DND-41 (cell line): ENCODE measurements at places on chromosomes 4 and X.

DNA sequence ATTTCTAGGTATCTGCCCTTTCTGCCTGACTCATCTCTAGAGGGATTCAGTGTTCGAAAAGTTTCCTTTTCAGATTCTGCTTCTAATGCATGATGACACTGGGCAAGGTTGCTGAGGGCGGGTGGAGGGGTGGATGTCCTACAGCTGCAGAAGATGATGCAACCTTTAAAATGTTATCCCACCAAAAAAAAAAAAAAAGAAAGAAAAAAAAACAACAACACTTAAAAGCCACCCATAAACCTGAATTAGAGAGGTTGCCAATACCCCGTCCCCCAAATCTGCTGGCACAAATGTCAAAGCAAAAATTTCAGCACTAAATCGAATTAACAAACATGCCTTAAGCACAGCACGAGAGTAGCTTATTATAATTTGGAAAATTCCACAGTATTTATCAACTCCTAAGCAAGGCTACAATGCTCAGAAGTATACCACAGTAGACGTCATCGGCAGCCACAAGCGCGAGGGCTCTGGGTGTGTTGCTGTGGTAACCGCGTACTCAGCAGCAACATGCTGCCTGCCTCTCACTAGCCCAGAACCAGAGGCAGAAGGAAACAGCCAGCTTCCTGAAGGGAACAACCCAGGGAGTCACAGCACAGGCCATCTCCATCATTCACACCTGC is 167.5 kb upstream of the MAP3K15 start:
- peaks cover 23% of the 10 kb centered on the region for H3K36me3 ChIP-seq
- no peaks in the 10 kb centered on the region for H3K27me3 ChIP-seq

GRCh38 chr4:168811207-168811606 is 198.8 kb downstream of the CBR4 start:
- no peak overlapping the region for H3K27ac ChIP-seq
- no peak for DNase-seq
- no peaks in the 10 kb centered on the region for H3K4me1 ChIP-seq
- no peaks in the 10 kb centered on the region for H3K36me3 ChIP-seq
- H3K27me3 ChIP-seq = no peaks in the 10 kb centered on the region

DNA sequence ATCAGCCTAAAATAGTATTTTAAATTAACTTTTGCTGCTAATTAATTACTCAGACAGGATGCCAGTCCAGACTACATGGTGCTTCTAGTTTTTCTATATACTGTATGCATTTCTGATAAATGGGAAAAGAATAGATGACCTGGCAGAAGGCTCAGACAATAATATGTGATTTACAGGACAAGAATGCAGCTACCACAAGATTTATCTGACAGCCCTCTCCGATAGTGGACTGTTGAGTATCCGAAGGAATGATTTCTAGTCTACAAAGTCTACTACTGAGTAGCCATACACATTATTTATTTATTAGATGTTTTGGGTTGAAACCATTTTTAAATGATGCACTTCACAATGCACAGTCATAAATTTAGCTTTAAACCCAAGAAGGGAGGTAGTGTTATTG is 212.8 kb downstream of the MAB21L2 start:
- no peak for DNase-seq
- no peaks in the 10 kb centered on the region for H3K4me1 ChIP-seq
- H3K27ac ChIP-seq = no peak overlapping the region
- H3K27me3 ChIP-seq = no peaks in the 10 kb centered on the region
- no peak overlapping the region for H3K4me3 ChIP-seq
- no peaks in the 10 kb centered on the region for H3K36me3 ChIP-seq

- H3K36me3 ChIP-seq = no peaks in the 10 kb centered on the region
- peaks cover 13% of the 10 kb centered on the region for H3K27me3 ChIP-seq
- H3K4me3 ChIP-seq = no peak overlapping the region
- H3K27ac ChIP-seq = no peak overlapping the region
These were observed 87.0 kb upstream of the TRPC3 start for GRCh38 chr4:122038896-122039295.

DNA sequence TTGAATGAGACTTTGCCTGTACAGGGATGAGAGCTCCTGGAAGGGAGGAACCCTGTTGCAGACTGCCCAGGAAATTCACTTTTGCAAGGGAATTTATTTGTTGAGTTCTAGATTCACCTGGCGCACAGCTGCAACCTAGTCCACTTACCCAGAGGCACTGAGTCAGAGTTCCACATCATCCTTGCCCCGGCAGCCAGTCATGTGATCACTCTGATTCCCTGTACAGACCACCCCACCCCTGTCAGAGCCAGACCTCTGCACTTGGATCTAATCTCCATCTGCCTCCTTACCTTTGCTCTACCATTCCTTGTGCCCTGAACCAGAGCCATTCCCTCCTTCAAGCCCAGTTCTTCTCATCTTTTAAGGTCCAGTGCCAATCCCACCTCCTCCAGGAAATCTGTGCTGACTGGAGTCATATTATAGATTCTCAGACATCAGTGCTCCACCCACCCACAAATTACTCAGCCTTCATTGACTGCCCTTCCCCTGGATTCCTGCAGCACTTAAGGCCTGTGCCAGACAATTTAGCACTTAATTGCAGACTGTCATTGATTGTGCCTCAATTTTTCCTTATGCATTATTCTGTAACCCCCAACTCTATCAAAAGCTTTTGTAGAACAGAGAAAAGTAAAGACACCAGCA is 84.1 kb upstream of the MAGEA4 start:
- no peaks in the 10 kb centered on the region for H3K27me3 ChIP-seq
- H3K27ac ChIP-seq = no peak overlapping the region
- no peaks in the 10 kb centered on the region for H3K36me3 ChIP-seq
- no peak overlapping the region for H3K4me3 ChIP-seq
- no peaks in the 10 kb centered on the region for H3K4me1 ChIP-seq
